Activated naive CD4-positive, alpha-beta T cell (primary cell): ENCODE measurements at places on chromosomes 11 and 22.

- no peak for DNase-seq
Measured at GRCh38 chr11:111871693-111872161, 346 bp upstream of the ALG9 start.

- DNase-seq, result no peak
Measured at GRCh38 chr11:44029977-44030911, 17.5 kb upstream of the ACCSL start.

DNA sequence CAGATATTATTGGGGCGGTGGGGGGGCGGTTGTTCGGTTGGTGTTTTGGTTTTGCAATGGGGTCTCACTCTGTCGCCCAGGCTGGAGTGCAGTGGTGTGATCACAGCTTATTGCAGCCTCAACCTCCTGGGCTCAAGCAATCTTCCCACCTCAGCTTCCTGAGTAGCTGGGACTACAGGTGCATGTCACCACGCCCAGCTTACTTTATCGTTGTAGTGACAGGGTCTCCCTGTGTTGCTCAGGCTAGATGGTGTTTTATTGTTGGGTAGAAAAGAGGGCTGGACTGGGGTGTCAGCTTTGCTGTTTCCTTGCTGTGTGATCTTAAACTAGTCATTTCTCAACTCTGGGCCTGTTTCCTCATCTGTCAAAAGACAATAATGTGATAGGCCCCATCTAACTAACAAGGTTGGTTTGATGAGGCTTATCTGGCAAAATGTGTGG lies 17.5 kb upstream of the MYH9 start:
- DNase-seq, result no peak

DNA sequence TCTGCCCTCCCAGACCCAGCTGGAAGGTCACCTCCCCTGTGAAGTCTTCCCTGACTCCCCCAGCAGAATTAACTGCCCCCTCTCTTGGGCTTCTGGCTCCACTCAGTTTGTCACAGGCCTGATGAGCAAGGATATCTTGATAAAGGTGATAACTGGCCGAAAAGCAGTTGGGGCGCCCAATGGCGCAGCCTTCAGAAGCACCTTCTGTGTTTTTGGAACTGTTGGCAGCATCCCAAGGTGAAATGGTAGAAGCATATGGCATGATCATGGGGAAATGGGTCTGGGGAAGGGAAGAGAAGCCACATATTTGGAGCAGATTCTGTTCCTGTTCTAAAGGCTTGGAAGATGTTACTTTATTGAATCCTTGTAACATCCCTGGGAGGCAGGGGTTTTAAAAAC lies 2.8 kb upstream of the TAB1 start:
- no peak for DNase-seq

DNA sequence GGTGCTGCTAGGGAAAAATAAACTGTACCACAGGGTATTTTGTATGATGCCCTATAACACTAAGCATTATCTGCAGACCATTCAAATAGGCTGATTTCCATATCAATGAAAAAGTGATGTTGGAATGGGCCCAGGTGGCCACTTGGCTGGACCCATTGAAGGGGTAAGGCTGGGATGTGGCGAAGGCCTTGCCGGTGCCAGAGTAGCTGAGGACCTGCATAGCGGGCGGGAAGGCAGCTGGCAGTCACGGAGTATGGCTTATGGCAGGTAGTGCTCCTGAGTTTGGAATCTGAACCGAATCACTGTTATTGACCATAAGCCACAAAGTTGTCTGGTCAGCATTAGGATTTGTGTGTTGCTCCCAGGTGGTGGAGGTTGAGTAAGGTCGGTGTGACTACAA lies 131.0 kb downstream of the MICAL2 start:
- DNase-seq, result no peak

- DNase-seq, result no peak
Measured at GRCh38 chr11:2674658-2675131, 25.1 kb downstream of the KCNQ1OT1 start.

GRCh38 chr11:69705351-69705811 lies 1.6 kb upstream of the FGF19 start:
- no peak for DNase-seq

DNA sequence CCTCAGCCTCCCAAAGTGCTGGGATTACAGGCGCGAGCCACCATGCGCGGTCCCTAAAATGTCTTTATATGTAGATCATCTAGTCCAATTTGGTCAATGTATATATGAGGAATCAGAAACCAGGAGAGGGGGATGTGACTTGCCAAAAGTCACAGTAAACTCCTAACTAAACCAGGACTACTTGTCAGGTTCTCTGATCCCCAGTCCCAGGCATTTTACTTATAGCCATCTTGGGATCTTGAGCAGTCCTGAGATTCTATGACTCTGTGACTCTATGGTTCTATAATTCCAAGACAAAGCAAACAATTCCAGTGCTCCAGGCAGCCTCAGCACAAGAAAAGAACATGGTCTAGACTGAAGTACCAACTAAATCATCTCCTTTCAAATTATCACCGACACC lies at the start of gene MS4A5:
Gene MS4A5, plus strand, starts transcription at position 301 of the 400 bp plus-strand sequence. CDS start 103 bp downstream, outside the sequence.
- no peak for DNase-seq

- no peak for DNase-seq
Measured at GRCh38 chr22:45887202-45888131, 89.5 kb downstream of the WNT7B start.

- DNase-seq, result no peak
Measured at GRCh38 chr11:15291885-15292284, 177.2 kb downstream of the INSC start.

DNA sequence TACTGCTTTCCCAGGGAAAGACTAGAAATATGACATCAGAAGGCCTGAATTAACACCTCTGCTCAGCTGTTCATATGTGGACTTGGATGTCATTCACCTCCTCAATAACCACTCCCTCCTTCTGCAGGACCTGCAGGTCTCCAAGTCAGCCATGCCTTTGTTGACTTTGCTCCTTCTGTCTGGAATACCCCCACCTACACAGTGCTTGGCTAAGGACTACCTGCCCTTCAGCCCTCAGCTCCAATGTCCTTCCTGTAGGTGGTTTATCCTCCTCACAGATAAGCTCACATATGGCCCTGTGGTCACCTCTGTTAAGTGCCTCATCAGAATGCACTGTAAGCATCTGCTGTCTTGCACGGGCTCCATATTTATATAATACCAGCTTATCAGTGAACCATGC lies 26.4 kb upstream of the FAT3 start:
- DNase-seq, result no peak

DNA sequence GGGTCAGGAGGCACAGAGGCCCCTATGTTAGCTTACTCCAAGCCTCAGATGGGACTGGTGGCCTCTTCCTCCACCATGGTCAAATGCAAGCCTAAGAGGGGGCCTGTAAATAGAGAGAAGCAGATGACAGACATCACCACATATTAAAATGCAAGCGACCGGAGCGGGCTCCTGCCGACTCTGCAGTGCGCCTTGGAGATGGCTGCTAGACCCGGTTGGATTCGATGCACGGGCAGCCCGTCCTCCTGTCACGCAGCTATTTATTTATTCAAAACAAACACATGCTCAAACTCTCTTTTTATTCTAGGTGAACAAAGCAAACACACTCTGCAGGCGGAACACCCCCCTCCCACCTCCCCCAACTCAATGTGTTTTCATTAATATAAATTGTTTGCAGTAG lies 208.0 kb downstream of the DSCAML1 start:
- DNase-seq, result no peak

DNA sequence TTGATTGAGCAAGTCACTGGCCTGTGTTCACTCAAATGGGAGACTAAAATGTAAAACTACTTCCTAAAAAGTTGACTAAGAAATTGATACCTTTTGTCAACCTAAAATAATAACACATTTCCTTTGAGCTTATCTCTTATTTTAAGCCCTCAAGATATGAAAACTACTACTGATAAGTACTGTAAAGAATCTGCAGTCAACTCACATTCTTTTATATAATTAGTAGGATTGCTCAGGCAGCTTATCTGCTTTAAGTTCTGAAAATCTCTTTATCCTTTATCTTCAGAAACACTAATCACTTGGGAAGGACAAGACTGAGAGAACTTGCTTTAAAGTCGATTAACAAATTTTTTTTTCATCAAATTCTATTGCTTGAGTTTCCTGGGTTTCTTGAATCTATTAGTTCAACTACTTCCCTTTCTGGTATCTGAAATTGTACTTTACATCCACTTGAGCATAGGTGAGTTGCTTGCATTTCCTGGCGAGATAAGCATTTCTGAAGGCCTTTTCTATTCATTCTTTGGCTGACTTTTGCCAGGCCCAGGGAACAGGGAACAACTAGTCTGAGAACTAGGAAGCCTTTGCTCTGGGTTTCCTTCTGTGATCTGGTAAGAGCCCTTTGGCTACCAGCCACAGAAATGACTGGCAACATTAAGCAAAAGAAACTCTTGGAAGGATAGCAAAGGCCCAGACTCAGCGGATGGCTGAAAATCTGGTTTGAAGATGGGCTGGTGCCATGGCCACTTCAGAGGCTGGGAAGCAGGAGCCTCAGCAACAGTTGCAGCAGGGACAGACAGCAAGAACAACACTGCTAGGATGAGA lies 19.3 kb upstream of the CSRP3 start:
- no peak for DNase-seq

DNA sequence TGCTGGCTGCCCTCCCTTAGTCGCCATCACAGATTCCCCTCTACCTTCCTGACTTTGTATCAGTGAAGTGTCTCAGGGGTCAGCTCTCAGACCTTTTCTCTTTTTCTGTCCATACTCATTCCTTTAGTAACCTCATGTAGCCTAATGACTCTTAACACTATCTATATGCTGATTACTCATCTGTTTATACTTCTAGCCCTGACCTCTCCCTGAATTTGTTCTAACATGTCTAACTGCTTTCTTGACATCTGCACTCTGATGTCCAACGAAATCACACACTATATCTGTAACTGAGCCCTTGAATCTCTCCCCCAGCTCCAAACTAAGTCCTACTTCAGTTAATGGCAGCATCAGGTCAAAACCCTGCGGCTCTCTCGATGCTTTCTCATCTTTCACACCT lies 135.8 kb upstream of the TIMP3 start:
- no peak for DNase-seq

DNA sequence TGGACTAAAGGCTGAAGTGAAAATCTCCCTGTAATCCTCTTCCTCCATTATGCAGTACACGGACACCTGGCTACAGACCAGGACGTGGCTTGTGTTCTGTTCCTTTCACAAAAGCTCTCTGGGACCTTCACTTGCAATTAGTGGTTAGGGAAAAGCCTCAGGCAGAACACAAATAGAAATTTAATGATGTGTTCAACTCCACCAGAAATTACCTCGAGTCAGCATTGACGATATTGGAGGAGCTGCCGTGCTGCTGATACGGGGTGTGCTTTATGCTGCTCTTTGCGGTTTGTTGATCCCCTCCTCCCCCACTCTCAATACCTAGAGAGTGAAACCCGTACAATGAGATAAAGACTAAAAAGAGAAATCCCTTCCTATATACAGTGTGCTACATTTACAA lies 48.9 kb downstream of the POLD3 start:
- no peak for DNase-seq

- DNase-seq, result no peak
Measured at GRCh38 chr22:19446603-19447329, 745 bp downstream of the C22orf39 start.

DNA sequence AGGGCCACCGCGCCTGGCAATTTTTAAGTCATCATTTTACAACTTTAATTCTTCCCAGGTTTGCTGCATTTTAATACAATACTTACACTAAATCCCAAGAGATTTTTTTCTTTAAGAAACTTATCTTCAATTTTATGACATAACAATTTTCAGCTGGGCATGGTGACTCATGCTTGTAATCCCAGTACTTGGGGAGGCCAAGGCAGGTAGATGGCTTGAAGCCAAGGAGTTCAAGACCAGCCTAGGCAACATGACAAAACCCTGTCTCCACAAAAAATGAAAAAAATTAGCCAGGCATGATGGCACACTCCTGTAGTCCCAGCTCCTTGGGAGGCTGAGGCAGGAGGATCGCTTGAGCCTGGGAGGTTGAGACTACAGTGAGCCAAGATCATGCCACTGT lies 38.8 kb downstream of the CLDN25 start:
- no peak for DNase-seq

GRCh38 chr11:84413549-84413948 lies 1127.4 kb upstream of the CCDC90B start:
- no peak for DNase-seq

GRCh38 chr11:121907379-121907778 lies 208.6 kb downstream of the BLID start:
- no peak for DNase-seq

- DNase-seq, result no peak
Measured at GRCh38 chr11:11668781-11669180, 47.0 kb upstream of the GALNT18 start.

- DNase-seq, result no peak
Measured at GRCh38 chr11:120632579-120632978, 121.0 kb downstream of the GRIK4 start.

DNA sequence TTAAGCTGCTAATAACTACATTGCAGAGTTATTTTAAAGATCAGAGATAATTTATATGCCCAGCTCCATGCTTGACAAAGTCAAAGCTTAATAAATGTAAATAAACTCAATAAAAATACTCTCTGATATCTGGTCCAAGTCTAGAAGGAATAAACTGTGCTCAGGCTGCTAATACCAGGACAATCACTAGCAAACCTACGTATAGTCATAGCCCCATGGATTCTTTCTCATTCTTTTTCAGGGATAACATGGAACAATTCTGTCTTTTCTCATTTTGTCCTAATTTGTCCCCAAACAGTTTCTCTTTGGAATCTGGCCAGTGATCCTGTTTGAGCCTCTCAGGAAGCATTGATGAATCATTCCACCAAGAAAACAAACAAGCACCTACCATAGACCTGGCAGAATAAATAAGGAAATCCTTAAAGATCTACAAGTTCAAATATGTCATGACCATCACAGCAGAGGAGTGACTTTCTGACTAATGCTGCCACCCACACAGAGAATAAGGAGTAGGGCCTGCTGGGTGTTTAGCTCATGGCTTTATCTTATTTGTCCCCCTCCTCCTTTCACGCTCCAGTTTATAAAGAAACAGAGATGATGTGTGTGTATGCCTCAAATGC lies 14.1 kb upstream of the B3GNT6 start:
- DNase-seq, result no peak

GRCh38 chr22:39722501-39722900 lies 151.9 kb downstream of the CACNA1I start:
- no peak for DNase-seq

DNA sequence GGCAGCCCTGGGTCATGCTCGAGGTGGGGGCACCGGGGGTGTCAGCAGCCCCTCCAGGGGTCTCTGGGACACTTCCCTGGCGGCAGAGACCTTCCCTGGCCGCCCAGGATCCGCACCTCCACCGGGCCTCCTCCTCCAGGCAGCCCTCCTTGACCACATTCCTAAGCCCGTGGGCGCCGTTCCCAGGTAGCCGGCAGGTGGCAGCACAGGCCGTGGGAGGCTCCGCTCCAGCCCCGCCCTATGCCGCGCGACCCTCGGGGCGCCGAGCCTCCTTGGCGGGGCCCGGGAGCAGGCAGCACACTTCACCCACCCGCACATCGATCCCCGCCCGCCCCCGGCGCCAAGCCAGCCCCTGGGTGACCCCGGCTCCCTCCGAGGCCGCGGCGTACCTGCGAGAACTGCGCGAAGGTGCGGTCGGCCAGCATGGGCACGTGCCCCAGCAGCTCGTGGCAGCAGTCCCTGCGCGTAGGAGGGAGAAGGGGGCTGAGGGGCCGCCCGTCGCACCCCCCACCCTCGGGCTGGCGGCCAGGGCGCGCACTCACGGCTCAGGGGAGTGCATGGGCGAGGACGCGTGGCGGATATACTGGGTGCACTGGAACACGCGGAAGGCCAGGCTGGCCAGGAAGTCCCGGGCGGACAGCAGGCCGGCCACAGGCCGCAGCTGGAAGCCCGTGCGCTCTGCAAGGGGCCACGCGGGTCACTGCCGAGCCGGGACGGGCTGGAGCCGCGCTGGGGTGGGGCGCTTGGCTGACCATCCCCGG lies 5.3 kb upstream of the INS start:
- no peak for DNase-seq

GRCh38 chr11:13661074-13661623 lies 7.3 kb upstream of the FAR1 start:
- DNase-seq, result no peak
